ENCODE measurements at places on chromosomes 1 and 21.

GRCh38 chr1:205188098-205188497, 23.4 kb downstream of the DSTYK start:
- DNase-seq, result no peak

- DNase-seq, result no peak
Observed at GRCh38 chr1:197773856-197774255, 1.4 kb downstream of the DENND1B start.

GRCh38 chr21:41651830-41652229, 115.0 kb downstream of the RIPK4 start:
- DNase-seq, result no peak

DNA sequence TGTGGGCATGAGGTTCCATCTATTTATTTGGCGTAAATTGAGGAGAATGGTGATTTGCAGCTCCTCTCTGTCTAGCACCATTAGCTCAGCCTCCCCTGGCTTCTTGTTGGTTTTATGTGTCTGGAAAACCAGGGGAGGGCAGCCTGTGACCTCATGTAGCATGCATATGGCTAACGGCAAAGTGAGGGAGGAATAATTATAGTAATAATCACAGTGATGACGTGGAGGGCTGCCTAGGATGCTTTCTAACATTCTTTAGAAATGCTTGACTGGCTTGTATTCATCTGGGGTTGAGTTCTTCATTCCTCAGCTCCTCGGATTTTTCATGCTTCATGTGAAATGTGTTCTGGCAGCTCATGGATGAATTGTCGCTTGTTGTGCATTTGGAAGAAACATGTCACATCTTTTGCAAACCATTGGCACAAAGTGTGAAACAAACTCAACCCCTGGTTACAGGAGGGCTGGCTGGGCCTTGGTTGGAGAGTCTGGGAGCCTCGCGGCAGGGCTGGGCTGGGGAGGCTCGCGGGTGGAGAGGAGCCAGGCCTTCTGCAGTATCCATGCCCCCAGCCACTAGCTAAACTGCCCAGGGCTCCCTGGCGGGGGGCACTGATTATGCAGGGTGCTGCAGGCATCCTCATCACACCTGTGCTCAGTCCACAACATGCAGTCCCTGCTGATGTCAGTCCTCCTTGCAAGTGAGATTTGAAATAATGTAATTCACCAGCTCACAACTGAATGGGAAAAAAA, 149.6 kb downstream of the DISC1 start:
- no peak for DNase-seq

DNA sequence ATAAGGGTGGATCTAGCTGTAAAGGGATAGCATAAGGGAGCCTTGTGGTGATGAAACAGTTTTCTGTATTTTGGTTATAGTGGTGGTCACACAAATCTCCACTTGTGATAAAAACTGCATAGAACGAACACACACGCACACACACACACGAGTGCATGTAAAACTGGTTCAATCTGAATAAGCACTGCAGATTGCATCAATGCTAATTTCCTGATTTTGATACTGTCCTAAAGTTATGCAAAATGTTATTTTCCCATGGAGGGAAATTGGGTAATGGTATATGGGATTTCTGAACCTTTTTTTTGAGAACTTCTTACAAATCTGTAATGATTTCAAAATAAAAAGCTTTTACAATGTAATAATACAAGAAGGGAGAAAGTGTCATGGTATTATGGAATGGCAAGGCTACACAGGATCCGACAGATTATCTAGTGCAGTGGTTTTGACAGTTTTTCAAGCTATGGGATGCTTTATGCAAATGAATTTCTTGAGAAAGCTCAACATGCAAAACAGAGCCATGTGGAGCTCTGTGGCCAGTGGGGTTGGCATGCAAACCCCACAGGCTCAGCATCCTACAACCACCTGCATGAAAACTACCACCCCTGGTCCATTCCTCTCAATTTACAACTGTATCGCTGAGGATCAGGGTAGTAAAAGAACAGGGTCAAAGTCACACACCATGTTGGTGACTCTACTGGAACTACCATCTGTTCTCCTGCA, 18.8 kb downstream of the SLC41A1 start:
- DNase-seq, result no peak

DNA sequence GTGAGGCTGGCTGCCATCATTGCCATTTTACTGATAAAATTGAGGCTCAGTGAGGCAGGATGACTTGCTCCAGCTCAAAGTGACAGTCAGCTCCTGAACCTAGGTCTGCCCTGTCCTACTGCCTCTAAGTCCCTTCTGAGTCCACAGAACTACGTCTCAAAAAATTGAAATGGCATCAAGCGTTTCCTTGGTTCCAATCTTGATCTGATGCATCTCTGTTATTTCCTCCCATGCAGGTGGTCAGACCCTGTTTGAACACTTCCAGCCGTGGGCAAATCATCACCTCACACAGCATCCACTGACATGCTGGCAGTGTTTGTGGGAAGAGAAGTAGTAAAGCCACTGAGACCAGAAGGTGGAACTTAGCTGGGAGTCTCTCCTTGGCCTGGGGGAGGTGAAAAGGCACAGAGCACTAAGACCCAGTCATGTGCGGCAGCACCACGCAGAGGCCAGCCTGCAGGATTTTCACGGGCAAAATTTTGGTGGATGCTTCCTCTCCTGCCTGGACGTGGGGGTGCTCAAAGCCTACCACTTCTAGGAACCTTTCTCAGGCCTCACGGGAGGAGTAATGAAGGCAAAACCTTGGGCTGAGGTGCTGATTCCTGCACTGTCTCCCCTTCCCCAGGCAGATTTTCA, 7.8 kb upstream of the CPLANE2 start:
- no peak for DNase-seq

- DNase-seq, result no peak
Observed at GRCh38 chr1:176989754-176990153, 174.8 kb downstream of the ASTN1 start.

GRCh38 chr1:71881611-71882010, 400.7 kb downstream of the NEGR1 start:
- no peak for DNase-seq

DNA sequence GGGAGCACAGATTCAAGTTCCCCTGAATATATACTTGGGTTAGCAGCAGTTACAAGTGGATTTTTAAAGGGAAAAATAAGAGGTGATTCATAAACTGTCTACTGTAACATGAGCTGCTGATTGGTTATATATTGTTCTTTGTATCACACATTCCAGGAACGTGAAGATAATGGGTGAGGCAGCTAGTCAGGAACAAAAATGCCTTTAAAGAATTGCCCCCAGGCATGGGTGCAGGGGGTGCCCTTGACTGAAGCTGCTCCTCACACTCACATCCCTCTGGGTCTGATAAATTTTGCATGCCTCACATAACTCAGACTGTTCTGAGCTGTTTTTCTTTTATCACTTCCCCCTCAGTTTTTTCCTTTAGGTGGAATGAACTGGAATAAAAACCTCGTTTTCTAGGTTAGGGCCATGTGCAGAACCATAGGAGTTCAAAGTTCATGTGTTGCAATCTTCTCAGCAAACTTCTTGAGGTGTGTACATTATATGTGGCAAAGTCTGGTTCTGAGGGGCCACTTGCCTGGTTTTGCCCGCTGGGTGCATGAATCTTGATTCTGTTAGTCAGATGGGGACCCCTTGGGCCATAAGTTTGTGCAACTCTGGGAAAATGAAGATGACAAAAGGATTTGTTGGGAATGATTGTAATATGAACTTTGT, 21.1 kb downstream of the TBX19 start:
- no peak for DNase-seq

GRCh38 chr1:230282157-230282556, 144.0 kb downstream of the PGBD5 start:
- DNase-seq, result no peak

- DNase-seq, result no peak
Observed at GRCh38 chr1:39954324-39954869, 548 bp upstream of the MFSD2A start.

DNA sequence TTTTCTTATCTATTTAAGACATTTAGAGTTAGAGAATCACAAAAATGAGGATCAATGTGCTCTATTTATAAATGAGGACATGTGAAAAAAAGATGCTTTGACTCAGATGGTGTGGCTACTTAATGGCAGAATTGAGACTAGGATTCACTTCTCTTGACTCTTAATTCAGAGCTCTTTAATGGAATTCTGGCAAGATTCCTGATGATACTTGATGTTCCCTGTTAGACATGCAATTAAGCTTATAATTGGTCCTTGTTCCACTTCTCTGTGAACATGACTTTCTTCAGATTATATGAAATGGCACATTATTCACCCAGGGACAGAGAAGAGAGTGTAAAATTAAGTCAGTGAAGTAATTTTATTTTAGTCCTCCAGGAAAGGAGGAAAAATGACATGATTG, 165.3 kb downstream of the LRRC7 start:
- no peak for DNase-seq

DNA sequence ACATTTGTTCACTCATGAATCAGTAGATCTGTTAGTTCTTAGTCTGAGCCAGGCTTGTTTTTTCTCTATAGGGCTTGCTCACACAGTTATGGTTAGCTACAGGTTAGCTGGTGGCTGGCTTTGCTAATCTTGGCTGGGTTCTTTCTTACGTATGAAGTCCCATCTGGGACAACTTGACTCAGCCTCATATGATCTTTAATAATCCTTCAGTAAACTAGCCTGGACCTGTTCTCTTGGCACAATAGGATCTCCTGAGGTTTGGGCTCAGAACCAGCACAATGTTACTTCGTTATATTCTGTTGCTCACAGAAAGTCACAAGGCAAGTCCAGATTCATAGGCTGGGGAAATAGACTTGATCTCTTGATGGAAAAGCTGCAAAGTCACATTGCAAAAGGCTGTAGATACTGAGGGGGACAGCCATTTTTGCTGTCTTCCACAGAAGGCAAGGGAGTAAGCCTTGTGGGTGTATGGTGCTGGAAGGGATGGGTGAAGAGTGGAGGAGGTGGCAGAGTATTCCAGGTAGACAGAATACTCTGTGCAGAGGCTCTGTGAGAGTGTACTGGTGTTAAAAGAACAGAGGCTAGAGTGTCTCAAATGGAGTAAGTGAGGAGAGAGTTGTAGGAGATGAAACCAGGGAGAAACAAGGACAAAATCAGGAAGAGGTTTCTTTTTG, 24.4 kb downstream of the EFCAB7 start:
- DNase-seq, result no peak

DNA sequence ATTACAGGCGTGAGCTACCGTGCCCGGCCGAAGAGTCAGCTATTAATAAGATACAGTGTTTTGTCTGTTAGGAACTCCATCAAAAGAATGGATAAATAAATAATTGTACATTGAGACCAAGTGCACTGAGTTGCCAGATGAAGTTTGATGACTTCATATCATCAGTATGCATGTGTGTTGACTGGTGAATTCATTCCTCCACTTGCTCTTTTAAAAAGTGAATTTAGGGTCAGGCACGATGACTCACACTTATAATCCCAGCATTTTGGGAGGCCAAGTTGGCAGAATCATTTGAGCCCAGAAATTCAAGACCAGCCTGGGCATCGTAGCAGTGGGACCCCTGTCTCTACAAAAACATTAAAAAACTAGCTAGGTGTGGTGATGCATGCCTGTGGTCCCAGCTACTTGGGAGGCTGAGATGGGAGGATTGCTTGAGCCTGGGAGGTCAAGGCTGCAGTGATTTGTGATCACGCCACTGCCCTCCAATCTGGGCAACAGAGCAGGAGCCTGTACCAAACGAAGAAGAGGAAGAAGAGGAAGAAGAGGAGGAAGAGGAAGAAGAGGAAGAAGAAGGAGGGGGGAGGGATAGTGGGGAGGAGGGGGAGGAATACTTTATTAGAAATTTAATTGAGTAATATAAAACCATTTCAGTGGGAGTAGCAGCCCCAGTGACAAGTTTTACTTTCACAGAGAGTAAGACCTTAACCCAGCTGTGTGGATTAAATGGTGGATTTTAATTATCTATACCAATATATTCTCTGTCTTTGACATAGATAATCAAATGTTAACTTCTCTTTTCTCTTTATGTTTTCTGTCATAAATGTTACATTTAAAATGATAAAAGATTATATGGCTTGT, 74.9 kb downstream of the CCDC18 start:
- DNase-seq, result no peak

GRCh38 chr1:110003747-110004428, 19.3 kb downstream of the AHCYL1 start:
- DNase-seq, result peak; percentile 77

GRCh38 chr1:76029331-76029730, 45.2 kb upstream of the ST6GALNAC3 start:
- DNase-seq, result no peak

GRCh38 chr1:60510162-60510561, 436.6 kb upstream of the C1orf87 start:
- peak; percentile 50 for DNase-seq

DNA sequence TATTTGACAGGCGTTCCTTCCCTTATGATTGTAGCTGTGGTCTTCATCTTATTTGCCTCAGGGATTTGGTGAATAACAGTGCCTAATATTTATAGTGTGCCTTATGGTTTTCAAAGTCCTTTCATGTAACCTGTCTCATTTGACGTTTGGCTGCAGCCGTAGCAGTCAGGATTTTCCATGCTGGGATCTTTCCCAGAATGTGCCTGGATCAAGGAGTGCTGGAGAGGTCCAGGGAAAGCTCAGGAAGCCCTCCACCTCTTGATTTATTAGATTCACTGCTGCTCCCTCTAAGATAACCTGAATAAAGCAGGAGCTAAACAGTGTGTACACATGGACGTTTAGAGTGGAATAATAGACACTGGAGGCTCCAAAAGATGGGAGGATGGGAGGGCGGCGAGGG, 5.2 kb downstream of the C1orf21 start:
- DNase-seq, result no peak

GRCh38 chr1:206497363-206497762, 10.0 kb upstream of the RASSF5 start:
- no peak for DNase-seq

DNA sequence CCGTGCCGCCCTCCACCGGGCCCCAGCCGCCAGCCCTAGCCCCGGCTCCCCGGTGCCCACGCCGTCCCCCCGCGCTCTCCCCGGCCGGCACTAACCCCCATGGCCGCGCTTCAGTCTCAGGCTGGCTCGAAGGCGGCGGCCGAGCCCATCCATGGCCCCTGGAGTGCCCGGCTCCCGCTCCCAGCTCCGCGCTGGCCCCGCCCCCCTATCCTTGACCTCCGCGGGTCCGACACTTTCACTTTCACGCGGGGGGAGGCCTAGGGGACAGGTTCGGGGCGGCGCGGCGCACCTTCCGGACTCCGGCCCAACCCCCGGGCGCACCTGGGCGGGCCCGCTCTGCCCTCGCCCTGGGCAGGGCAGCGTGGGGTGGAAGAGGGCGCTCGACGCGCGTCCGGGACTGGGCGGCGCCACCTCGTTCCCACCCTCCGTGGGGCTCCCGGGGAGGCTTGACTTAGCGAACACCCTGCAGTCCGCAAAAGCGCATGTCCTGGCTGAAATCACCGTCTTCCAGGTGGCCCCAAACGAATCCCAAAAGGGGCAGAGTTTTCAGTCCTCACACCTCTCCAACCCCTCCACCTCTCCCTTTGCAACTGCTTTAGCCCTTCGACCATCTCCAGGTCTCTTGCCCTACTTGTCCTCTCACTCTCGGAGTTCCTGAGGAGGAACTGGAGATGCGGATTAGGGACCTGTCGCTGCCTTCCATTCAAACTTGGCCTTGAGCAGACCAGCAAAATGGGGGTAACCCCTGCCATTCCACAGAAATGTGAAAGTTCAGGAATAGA, 3.9 kb upstream of the DENND2D start:
- no peak for DNase-seq
